Activated naive CD4-positive, alpha-beta T cell treated with anti-CD3 and anti-CD28 coated beads for 36 hours (primary cell): ENCODE measurements at places on chromosomes 6 and 20. TPM values are rescaled to one million over a fixed set of nuclear protein-coding genes. Genes with fewer than 3 reads are reported as not detected.

- H3K4me3 ChIP-seq = no peak overlapping the region
- no peak overlapping the region for H3K27ac ChIP-seq
- H3K4me1 ChIP-seq = peaks cover 19% of the 10 kb centered on the region
Observed at GRCh38 chr6:119333707-119334295, 15.8 kb downstream of the MAN1A1 start.

DNA sequence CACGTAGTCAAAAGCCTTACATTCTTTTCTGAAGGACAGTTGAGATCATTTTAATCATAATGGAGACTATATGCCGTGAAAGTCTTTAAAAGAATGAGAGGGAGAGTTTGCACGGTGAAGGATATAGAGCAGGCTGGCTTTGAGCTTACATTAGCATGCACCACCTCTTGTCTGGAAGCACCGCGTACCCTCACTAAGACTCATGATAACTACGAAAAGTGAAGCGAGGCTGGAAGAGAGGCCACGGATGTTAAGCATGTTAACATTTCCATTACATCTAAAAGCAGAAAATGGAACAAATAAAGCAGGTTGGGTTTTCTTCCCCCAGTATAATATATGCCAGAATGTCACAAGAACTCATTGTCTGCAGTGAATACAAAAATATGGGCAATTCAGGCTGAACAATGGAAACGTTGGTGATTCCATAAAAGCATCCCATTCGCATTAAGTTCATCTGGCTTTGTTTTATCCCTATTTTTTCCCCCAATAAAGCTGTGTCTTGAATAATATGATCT is 40.6 kb upstream of the NKX2-2 start:
- no peak for DNase-seq
- H3K27ac ChIP-seq = no peak overlapping the region
- H3K27me3 ChIP-seq = no peaks in the 10 kb centered on the region
- H3K4me1 ChIP-seq = peaks cover 48% of the 10 kb centered on the region
- no peak overlapping the region for H3K4me3 ChIP-seq
- H3K36me3 ChIP-seq = no peaks in the 10 kb centered on the region

DNA sequence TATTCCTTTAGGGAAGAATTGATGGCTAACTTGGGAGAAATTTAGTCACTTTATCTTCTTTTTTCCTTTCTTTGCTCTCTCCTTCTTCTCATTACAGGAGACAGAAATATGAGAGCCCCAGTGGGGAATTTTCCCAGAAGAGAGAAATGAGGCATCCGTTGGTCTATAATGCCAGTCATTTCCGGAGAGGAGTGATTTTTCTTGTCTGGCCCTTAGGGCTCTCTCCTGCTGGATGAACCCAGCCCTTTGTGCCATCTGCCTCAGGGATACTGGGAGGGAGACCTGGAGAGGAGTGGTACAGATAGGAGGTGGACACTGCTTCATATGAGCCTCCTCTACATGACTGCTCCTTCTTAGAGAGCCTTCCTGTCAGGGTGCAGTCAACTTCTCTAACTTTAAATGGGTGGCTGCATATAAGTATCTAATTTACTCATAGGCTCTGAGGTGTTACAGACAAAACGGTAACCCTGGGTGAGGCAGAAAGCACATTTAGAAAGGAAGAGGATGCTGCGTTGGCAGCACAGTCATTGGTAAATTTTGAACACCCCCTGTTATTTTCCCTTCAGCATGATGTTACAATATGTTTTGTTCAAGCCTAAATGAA is 21.9 kb downstream of the RIMS1 start:
- H3K27ac ChIP-seq = no peak overlapping the region
- no peaks in the 10 kb centered on the region for H3K27me3 ChIP-seq
- no peak overlapping the region for H3K4me3 ChIP-seq
- no peaks in the 10 kb centered on the region for H3K36me3 ChIP-seq

DNA sequence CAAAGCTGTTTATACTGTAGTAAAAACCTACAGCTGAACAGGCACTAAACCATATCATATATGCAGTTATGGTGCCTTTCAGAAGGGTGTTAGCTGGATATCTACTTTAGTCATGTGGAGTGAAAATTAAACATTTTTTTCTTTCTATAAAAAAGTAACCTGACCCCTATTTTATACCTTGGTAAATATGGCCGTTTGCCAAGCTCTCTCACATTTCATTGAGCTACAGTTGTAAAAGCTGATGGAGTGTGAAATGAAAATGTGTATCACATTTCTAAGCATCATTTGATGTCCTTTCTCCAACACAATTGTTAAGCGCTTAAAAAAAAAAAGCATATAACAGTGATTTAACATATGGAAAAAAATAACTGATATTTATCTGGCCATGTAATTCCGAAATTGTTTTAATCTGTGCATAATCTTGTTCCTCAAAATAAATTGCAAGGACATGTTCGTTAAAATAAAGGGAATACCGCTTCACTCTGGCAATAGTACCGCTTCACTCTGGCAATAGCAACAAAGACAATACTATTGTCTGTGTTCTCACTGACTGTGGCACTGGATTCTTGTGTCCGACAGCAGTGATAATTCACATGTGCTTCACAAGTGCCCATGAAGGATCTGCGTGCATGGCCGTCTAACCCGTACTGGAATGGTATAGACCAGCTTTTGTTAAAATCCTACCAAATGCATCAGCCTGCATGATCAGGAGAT is 391.8 kb upstream of the SOX4 start:
- H3K27me3 ChIP-seq = no peaks in the 10 kb centered on the region
- H3K4me1 ChIP-seq = no peaks in the 10 kb centered on the region
- H3K27ac ChIP-seq = no peak overlapping the region

DNA sequence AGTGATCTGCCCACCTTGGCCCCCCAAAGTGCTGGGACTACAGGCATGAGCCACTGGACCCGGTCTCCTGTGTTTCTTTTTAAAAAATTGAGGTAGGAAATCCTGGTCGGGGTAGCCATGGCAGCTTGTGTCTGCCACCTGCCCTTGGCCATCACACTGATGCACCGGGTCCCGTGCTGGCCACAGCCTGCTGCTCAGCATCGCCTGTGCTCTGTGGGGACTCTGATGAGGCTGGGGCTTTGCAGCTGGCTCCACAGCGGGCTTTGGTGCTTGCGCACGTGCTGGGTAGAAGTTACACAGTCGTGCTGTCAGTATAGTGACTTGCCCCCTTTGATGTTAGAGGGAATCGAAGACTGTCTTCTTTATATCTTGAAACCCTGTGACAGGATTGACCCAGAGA is 66.7 kb downstream of the SMAP1 start:
- no peak overlapping the region for H3K4me3 ChIP-seq
- H3K4me1 ChIP-seq = peaks cover 44% of the 10 kb centered on the region
- H3K27me3 ChIP-seq = no peaks in the 10 kb centered on the region
- DNase-seq = no peak

GRCh38 chr6:3211681-3212080 is 15.8 kb downstream of the TUBB2B start:
- peaks cover 41% of the 10 kb centered on the region for H3K27me3 ChIP-seq
- peaks cover 23% of the 10 kb centered on the region for H3K4me1 ChIP-seq
- DNase-seq = no peak
- H3K27ac ChIP-seq = no peak overlapping the region
- H3K36me3 ChIP-seq = no peaks in the 10 kb centered on the region

- no peak for DNase-seq
- H3K36me3 ChIP-seq = no peaks in the 10 kb centered on the region
- H3K27ac ChIP-seq = no peak overlapping the region
- peaks cover 16% of the 10 kb centered on the region for H3K4me1 ChIP-seq
- H3K4me3 ChIP-seq = no peak overlapping the region
- H3K27me3 ChIP-seq = peaks cover 67% of the 10 kb centered on the region
Observed at GRCh38 chr6:10882657-10883171, 873 bp upstream of the GCM2 start.

DNA sequence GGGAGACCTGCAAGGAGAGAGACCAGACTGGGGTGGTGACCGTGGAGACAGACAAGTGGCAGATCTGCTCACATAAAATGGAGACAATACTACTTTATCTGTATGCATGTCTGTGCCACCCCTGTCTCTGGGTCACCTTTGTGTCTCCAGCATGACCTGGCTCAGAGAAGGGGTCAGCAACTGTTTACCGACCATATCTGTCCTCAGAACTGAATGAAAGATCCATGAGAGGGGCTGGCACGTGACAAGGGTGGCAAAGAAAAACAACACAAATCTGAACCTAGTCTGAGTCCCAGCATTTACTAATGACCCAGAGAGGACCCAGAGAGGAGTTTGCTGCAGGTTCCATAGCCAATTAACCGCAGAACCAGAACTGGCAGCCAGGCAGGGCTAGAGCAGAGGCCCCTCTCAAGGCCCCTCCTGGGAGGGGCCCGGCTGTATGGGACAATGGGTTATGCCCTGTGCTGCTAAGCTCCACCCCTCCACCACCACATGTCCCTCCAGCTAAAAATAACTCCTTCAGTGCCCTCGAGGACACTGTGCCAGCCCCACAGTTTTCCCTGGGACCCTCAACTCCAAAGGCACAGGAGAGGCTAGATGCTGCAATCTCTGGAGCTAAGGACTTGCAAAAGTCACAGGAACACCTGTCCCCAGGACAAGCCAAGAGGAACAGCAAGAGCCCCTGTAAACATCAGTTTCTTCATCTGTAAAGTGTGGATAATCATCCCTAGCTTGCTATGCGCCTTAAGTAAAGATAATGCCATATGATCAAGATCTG is 2.2 kb downstream of the AHCY start:
- H3K27me3 ChIP-seq = no peaks in the 10 kb centered on the region
- H3K27ac ChIP-seq = no peak overlapping the region
- DNase-seq = no peak
- H3K4me1 ChIP-seq = peaks cover 6% of the 10 kb centered on the region
- peaks cover 11% of the 10 kb centered on the region for H3K36me3 ChIP-seq
- H3K4me3 ChIP-seq = peak overlapping the region; percentile 84

DNA sequence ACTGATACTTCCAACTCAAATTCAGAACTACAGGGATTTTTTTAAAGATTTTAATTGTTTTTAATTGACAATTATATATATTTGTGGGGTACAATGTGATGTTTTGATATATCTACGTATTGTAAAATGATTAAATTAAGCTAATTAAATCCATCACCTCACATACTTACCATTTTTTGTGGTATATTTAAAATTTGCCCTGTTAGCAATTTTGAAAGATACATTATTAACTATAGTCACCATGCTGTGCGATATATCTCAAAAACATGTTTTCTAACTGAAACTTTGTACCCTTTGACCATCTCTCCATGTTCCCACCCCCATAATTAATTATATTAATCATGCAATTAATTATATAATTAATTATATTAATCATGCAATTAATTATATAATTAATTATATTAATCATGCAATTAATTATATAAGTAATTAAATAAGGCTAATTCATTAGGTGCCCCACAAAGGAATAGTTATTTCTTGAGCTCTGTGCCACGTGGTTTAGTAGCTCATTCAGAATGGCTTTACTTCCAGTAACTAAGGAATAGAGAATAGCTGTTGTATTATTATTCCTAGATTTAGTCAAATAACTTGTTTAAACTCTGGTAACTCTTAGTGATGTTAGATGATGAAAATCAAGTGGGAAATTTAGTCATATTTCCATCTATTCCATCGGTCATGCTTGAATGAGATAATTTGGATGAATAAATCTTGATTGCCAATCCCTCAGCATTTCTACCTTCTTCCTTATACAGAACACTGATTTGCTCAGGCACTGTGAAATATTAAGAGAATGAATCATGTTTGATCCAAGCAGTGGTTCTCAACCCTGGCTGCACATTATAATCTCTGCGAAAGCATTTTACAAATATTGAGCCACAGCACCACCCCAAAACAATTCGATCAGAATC is 25.1 kb downstream of the LOC128125822 start:
- H3K4me1 ChIP-seq = peaks cover 10% of the 10 kb centered on the region
- peaks cover 6% of the 10 kb centered on the region for H3K27me3 ChIP-seq
- H3K36me3 ChIP-seq = no peaks in the 10 kb centered on the region
- DNase-seq = no peak
- no peak overlapping the region for H3K27ac ChIP-seq
- H3K4me3 ChIP-seq = peak overlapping the region; percentile 84

GRCh38 chr6:44655412-44656342 is 268.2 kb downstream of the CDC5L start:
- no peaks in the 10 kb centered on the region for H3K27me3 ChIP-seq
- peak overlapping the region; percentile 38 for H3K4me3 ChIP-seq
- H3K36me3 ChIP-seq = no peaks in the 10 kb centered on the region
- H3K4me1 ChIP-seq = peaks cover 10% of the 10 kb centered on the region
- peak; percentile 81 for DNase-seq

SLC17A2 gene
- 0.07 TPM for total RNA-seq

HACE1 gene
- 12.6 TPM for total RNA-seq

TMEM244 gene
- total RNA-seq = not detected

CSNK2A1 gene
- total RNA-seq = 167 TPM

ADGRG6 gene
- 0.86 TPM for total RNA-seq

CAP2 gene
- total RNA-seq = not detected
